ENCODE measurements at places on chromosomes 12 and 14.

GRCh38 chr14:49970474-49971147, 77.7 kb downstream of the ARF6 start:
- no peak for DNase-seq

DNA sequence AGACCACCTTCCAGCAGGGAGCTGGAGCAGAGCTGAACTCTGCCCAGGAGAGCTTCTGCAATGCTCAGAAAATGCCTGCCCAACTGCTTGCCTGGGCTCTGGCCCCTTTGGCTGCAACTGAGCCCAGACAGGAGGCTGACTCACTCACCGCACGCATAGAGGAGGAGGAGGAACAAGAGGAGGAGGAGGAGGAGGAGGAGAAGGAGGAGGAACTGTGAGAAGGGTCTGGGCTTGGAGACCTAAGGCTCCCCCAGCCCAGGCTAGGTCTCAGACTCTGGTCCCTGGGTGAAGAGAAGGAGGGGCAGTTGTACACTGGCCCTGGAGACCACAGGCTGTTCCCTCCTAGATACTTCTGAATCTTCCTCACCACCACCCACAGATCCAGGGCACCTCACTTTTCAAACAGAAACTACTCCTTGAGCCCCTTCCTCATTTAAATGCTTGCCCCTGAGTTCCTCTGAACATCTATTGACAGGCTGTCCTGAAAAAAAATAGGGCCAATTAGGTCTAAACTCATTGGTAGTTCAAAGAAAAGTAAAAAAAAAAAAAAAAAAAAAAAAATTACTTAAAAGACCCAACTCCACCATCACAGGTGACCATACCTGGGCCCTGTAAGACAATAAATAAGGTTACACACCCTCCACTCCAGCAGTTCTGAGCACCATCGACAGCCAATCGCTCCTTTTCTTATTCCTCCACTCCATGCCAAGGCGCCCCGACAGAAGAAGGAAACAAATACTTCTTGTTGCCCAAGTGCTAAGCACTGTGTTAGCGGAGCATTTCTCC, 674 bp downstream of the VDR start:
- peak; percentile 92 for DNase-seq

DNA sequence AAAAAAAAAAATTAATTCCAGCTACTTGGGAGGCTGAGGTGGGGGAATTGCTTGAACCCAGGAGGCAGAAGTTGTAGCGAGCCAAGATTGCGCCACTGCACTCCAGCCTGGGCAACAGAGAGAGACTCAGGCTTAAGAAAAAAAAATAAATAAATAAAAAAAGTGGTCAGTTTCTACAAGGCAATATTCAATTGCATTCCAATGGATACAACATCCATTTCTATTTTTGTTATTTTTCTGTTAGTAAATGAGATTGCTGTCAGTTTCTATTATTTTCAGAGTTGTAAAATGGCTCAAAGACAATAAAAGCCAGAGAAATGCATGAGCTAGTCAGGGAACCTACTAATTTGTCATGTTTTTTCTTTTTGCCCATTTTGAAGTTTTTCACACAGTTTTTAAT, 119.2 kb downstream of the PDE3A start:
- DNase-seq, result no peak

- DNase-seq, result no peak
Measured at GRCh38 chr14:101060171-101060601, 156.7 kb upstream of the RTL1 start.

Measured in CD14-positive monocyte (primary cell).